ENCODE measurements at places on chromosomes 2 and 18. TPM values are rescaled to one million over a fixed set of nuclear protein-coding genes. Genes with fewer than 3 reads are reported as not detected.

- no peak for DNase-seq
Observed at GRCh38 chr2:46101557-46102220, 195.5 kb upstream of the EPAS1 start.

- no peak for DNase-seq
Observed at GRCh38 chr2:40034801-40035200, 255.7 kb upstream of the THUMPD2 start.

DNA sequence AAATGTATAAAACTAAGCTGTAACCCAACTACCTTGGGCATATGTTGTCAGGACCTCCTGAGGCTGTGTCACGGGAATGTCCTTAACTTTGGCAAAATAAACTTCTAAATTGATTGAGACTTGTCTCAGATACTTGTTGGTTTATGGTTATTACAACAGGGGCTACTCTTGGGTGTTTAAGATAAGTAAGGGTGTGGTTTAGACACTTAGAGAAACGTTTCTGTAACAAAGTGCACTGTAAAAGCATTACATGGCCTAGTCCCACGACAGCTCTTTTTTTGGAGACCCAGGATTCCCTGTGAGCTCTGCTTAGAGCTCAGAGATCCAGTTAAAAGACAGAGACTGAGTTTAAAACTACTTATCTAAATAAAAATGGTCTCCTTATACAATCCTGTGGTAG is 32.3 kb upstream of the LIPG start:
- DNase-seq, result no peak

GRCh38 chr2:96877631-96878092 is 7.8 kb upstream of the SEMA4C start:
- DNase-seq, result no peak

DNA sequence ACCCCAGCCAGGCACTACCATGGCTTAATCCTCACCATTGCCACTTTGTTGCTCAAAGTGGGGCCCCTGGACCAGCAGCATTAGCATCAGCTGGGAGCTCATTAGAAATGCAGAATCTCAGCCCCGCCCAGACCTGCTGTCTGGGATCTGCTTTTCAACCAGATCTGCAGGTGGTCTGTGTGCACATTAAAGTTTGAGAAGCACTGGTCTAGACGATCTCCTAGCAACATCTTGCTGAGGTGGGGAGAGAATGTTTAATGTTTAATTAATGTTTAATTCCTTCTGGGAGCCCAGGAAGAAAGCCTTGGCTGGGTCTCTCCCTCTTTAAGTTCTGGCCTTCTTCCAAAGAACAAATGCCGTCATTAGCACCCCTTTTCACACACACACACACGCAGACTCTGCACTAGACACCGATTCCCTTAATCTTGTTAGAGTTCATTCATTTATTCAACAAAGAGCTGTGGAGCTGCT is 53.7 kb downstream of the EDAR start:
- DNase-seq, result no peak

- DNase-seq, result no peak
Observed at GRCh38 chr2:105468582-105469042, 69.8 kb upstream of the FHL2 start.

- no peak for DNase-seq
Observed at GRCh38 chr18:55086906-55087305, 127.6 kb upstream of the CCDC68 start.

- no peak for DNase-seq
Observed at GRCh38 chr2:55087936-55088335, 37.7 kb upstream of the RTN4 start.

DNA sequence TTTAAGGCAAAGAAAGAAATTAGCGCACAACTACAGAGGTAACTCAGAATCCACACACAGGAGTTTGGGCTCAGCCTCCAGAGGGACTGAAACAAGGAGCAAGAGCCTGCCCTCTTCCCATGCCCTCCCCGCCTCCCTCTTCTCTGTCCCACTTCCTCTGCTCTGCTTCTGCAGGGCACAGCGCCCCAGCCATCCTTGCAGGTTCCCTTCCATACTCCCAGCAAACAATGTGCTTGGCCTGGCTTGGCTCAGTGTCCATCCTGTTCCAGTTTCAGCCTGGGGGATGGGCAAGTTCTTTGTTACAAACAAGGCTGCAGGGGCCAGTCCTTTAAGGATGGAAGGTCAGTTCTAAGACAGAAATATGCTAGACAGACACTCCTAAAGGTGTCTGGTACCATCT is 133.5 kb downstream of the CDH20 start:
- no peak for DNase-seq

GRCh38 chr2:44189104-44189503 is 20.4 kb downstream of the PPM1B start:
- no peak for DNase-seq

GRCh38 chr18:62838475-62839098 is 123.2 kb downstream of the PHLPP1 start:
- no peak for DNase-seq

DNA sequence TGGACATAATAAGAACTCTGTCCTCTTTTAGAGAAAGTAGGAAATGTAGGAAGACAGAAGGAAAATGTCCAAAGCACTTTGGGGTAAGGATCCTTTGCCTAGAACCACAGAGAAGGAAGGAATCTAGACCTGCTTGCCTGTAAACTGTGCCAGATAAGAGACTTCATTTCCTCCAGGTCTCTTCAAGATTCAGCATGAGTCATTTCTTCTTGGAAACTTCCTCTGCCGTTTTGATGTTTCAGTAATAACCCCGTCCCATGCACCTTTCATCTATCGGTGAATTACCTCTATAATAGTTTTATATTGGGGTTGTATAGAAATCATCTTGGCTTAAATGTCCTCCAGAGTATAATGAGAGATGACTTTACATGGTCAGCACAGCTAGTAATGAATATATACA is 63.2 kb upstream of the LRATD1 start:
- no peak for DNase-seq

- DNase-seq, result no peak
Observed at GRCh38 chr2:24754985-24755705, 38.0 kb downstream of the PTRHD1 start.

- no peak for DNase-seq
Observed at GRCh38 chr18:7876354-7877104, 309.4 kb downstream of the PTPRM start.

DNA sequence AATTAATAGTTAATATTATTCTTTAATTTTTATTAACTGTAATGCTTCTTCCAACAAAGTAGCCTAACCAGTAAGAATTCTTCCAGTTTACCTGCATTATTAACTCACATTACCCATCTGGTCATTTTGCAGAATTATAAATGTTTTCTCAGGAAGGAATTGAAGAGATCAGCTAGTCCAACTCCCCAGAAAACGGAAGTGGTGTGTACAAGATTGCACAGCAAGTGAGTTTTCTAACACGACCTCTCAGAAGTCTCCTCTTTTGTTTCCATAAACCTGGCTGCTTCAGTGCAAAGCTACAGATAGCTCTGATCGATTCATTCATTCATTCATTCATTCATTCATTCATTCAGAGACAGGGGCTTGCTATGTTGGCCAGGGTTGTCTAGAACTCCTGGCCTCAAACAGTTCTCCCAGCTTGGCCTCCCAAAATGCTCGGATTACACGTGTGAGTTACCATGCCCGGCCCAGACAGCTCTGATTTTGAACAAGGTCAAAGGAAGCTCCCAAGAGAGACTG is 128.8 kb upstream of the REV1 start:
- DNase-seq, result no peak

DNA sequence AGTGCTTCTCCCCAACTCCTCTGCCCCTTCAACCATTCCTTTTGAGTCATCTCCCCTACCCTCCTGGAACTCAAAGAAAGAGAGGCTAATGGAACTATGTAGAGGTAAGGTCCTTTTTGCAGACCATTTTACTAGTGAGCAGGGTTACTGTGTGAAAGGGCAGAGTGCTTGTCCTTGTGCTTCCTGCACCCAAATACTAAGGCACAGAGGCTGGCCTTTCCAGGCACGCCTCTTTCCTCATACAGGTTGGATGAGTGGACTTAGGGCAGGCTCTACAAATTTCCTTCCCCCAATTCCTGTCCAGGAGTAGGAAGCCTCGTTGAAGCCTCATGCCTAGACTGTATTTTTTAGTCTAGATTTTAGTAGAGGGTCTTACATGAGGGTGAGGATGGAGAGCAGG is 288.8 kb upstream of the SLC14A2 start:
- no peak for DNase-seq

DNA sequence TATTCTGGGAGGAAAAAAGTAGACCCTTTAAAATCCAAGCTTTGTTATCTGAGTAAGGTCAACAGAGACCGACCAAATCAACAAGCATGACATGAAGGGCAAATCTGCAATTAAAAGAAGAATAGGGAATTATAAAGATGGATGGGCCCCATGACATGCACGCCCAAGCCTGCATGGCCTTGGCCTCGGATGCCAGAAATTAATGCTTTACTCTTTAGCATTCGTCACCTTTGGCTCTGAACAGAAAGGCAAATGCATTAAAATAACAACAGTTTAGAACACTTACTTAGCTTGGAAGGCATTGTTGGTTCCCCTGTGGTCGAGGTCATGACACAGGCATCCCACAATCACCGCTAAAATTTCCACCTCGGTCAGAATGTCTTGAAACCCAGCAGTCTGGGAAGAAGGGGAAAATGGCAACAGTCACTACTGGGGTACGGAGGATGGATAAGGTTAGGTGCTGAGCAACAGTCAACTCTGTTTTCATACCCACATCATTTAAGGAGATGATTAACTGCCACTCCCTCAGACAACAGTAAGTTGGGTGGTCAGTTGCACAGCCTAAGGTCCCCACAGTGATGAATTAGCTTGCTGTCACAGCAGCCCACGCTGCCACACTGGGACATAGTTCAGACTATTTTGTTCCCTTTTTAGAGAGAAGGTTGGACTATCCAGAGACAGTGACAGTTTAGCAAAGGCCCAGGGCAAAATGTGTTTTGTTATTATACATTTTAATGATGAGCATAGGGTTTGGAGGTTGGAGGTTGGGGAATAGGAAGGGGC is 319.1 kb downstream of the AGPS start:
- no peak for DNase-seq

DNA sequence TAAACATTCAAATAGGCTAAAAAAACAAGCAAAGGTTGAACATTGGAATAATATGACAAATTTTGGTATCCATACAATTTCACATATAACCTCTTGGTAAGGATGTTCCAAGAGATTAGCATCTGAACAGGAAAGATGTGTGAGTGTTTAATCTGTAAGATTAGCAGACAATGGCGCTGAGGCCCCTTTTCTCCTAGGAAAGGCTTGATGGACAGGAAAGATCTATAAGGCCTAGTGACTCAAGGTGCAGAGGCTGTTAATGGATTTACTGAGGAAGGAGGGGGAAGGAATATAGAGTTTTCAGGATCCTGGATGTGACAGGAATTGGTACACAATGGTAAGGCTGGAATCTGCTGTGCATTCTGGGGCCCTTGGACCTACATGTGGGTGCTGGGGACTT is 48.1 kb upstream of the SMAD2 start:
- no peak for DNase-seq

- no peak for DNase-seq
Observed at GRCh38 chr2:240703417-240704341, 12.0 kb downstream of the AQP12A start.

- DNase-seq, result no peak
Observed at GRCh38 chr2:25819597-25820039, 58.7 kb downstream of the ASXL2 start.

- peak; percentile 74 for DNase-seq
Observed at GRCh38 chr18:24014986-24015638, 558 bp downstream of the TTC39C start.

DNA sequence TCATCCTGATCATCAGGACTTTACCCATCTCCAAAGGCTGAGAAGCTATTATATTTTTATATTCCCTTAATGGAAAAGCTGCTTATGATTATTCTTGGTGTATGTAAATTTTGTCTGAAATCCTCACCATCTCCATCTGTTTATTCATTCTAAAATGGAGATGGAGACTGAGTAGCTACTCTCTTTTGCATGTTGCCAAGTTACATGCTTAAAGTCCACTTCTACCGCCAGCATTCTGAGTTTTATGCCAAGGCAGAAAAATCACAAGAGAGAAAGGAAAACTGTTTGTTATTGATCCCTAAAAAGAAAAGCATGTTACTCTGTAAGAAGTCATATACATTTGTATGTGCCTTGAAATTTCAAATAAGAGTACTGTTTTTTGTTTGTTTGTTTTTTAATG is 94.4 kb upstream of the NOSTRIN start:
- no peak for DNase-seq

DNA sequence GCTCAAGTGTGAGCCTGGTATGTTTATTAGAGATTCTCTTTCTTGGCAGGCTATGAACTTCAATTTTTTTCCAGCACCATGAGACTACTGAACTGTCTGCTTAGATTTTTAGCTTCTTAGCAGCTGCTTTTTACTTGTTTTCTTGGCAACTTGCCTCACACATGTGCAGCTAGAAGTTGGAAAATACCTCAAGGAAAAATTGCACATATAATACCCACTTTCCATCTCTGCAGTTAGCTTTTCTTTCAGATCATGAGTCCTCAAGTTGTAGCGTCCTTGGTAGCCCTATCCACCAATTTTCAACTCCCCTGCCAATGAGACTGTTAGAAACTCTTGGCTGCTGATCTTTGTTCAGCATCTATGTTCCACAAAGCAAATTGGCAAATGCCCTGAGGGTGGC is 302.1 kb downstream of the HRH4 start:
- DNase-seq, result no peak

GRCh38 chr2:152336854-152337510 is 2.0 kb downstream of the FMNL2 start:
- DNase-seq, result no peak

GRCh38 chr2:233033672-233034071 is 1.2 kb downstream of the NEU2 start:
- no peak for DNase-seq

- DNase-seq, result no peak
Observed at GRCh38 chr18:1784113-1784512, 787.2 kb downstream of the METTL4 start.

Gene ST8SIA5
- total RNA-seq, result not detected

Gene SIX3
- total RNA-seq, result 0.11 TPM

Gene PTGR3
- 6.3 TPM for total RNA-seq

Gene RTKN
- total RNA-seq, result 0.54 TPM

Gene GKN1
- not detected for total RNA-seq

Gene ALKAL2
- total RNA-seq, result not detected

Gene ERLEC1
- 24.1 TPM for total RNA-seq

Gene VAPA
- 177 TPM for total RNA-seq

Gene SKA1
- total RNA-seq, result 0.27 TPM

Gene BCS1L
- total RNA-seq, result 17.4 TPM

Gene HOXD8
- not detected for total RNA-seq

Gene SMYD1
- not detected for total RNA-seq

Gene IL1RN
- not detected for total RNA-seq
